IgD-negative memory B cell (primary cell): ENCODE measurements at places on chromosomes 5 and 9. TPM values are rescaled to one million over a fixed set of nuclear protein-coding genes. Genes with fewer than 3 reads are reported as not detected.

PCDHGA7 gene
- polyA plus RNA-seq: not detected

PCDHGB5 gene
- polyA plus RNA-seq: 1.9 TPM

CCL19 gene
- polyA plus RNA-seq: not detected

ANXA2R gene
- 42.9 TPM for polyA plus RNA-seq

FABP6 gene
- not detected for polyA plus RNA-seq

SV2C gene
- polyA plus RNA-seq: not detected

KCNN2 gene
- not detected for polyA plus RNA-seq

TRIM7 gene
- polyA plus RNA-seq: 0.71 TPM

FUBP3 gene
- 29.3 TPM for polyA plus RNA-seq

CDH12 gene
- not detected for polyA plus RNA-seq

OGN gene
- polyA plus RNA-seq: 0.33 TPM

TMEM8B gene
- 1.3 TPM for polyA plus RNA-seq

LCN9 gene
- polyA plus RNA-seq: not detected

ANKRD31 gene
- 0.10 TPM for polyA plus RNA-seq

NUTM2F gene
- not detected for polyA plus RNA-seq

BARHL1 gene
- not detected for polyA plus RNA-seq

ZNF300 gene
- polyA plus RNA-seq: 1.0 TPM

LRRC19 gene
- not detected for polyA plus RNA-seq

PCDHB11 gene
- not detected for polyA plus RNA-seq

TAF1L gene
- polyA plus RNA-seq: not detected

CCDC69 gene
- 75.5 TPM for polyA plus RNA-seq

PCDHGA8 gene
- not detected for polyA plus RNA-seq

TEX48 gene
- polyA plus RNA-seq: not detected

PTGR1 gene
- 0.15 TPM for polyA plus RNA-seq

PLPP7 gene
- 1.7 TPM for polyA plus RNA-seq

DOK3 gene
- 154 TPM for polyA plus RNA-seq

INSL4 gene
- polyA plus RNA-seq: not detected

NDUFA8 gene
- polyA plus RNA-seq: 73.0 TPM

BARX1 gene
- polyA plus RNA-seq: 0.33 TPM

SPAAR gene
- polyA plus RNA-seq: not detected
